Anterior cingulate cortex (tissue), 58 donors: ENCODE measurements at places on chromosomes 5 and 9.

- no peak for DNase-seq
Measured at GRCh38 chr5:91332267-91333045, 50.7 kb downstream of the ARRDC3 start.

- DNase-seq: no peak
Measured at GRCh38 chr5:132264546-132265335, 7.2 kb downstream of the PDLIM4 start.

- no peak for DNase-seq
Measured at GRCh38 chr9:95411054-95411892, 93.8 kb upstream of the FANCC start.

DNA sequence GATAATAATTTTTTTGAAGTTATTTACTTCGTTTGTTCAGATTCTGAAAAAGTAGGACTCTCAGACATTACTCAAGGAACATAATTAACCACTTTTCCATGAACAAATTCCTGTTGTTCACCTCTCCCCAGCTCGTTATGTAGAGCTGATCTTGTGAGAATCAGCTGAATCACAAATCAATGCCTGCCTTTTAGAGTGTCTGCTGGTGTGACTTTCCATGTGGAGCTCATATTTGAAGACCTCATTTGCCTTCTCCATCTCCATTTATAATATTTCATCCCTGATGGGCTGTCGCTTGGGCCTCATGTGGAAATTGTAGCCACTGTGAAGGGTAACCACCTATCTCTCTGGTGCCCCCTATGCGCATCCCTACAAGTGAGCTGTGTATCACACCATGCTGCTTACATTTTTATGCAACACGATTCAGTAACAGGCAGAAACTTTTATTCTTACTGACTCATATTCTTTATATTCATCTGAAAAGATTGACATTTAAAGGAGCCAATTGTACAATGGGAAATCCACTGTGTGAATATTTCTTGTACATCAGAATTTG is 111.3 kb downstream of the STK32A start:
- DNase-seq: no peak

- DNase-seq: no peak
Measured at GRCh38 chr9:86021166-86021565, 78.2 kb downstream of the GOLM1 start.

DNA sequence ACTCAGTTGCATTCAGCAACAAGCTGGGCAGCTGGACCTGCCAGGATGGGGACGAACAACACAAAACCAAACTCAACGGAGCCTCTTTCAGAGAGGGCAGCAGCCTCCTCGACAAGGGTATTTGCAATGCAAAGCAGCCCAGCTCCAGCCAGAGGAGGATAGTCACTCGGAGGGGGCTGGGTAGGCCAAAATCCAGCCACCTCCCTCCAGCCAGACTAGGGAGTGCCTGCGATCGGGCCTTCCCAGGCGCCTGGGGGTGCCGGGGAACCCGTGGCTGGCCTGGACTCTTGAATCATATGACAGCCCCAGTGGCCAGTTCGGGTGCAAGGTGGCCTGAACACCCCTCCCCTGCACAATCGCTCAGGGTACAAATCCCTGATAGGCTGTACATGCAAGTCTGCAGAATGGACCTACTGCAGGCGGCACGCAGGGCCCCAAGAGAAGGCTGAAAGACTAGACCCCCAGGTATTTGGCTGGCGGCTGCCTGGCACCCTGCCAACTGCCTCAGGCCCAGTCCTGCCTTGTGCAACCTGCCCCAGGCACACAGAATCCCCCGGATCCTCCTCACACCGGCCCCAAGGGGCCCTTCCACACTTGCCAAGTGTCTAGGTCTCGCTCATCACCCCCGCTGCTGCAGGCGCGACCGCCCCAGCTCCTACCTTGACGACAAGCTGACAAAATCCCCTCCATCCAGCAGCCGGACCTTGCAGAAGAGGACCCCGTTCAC is 1.3 kb downstream of the EEIG1 start:
- DNase-seq: peak; percentile 69

DNA sequence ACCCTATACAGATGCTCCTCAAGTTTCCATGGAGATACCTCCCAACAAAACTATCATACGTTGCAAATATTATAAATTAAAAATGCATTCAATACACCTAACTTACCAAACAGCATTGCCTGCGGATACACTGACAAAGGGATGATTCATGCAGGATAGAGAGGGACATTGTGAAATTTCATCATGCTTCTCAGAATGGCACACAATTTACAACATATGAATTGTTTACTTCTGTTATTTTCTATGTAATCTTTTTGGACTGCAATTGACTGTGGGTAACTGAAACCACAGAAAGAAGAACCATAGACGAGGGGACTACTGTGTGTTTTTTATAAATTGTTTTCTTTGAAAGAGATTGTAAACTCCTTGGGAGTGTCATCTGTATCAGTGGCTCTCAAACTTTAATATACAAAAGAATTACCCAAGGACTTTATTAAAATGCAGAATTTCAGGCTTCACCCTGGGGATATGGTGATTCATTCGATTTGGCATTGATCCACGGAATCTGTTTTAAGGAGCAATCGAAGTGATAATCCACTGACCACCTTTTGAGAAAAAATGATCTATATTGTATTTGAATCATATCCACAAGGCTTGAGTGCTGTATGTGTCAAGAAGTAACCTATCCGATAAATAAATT is 146.4 kb downstream of the SGCD start:
- DNase-seq: no peak

- DNase-seq: no peak
Measured at GRCh38 chr9:124760719-124761118, 10.4 kb downstream of the NR6A1 start.

DNA sequence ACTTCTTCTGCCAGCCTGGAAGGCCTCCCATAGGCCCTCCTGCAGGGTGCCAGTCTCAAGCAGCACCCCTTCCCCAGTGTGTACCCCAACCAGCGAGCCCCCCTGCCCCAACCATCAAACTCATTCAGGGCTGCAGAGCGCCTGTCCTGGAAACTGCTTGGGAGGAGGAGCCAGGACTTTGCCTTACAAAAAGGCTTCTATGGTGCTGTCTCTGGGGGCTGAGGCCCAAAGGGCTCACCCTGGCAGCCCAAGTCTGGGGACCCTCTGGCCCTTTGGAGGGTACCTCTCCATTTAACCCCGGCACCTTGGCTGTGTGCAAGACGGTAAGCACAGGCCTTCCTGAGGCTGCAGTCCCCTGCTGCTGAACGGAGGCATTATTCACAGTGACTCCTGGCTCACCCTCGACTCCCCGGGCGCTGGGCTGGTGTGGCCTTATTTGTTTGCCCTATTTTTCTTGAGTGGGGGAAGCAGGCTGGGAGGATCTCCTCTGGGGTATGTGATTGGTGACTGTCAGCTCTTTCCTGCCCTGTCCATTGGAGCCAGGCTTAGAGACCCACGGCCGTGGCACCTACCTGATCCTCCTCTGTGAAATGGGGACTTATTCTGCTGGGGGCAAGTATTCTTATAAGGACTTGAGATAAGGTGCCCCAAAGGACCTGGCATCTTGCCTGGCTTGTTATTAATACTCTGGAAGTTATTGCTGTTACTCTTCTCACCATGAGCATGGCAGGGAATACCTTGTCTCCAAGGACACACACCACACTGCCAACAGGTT is 5.8 kb downstream of the LMX1B start:
- DNase-seq: no peak

GRCh38 chr5:95720094-95720786 is 10.9 kb upstream of the RHOBTB3 start:
- DNase-seq: no peak

DNA sequence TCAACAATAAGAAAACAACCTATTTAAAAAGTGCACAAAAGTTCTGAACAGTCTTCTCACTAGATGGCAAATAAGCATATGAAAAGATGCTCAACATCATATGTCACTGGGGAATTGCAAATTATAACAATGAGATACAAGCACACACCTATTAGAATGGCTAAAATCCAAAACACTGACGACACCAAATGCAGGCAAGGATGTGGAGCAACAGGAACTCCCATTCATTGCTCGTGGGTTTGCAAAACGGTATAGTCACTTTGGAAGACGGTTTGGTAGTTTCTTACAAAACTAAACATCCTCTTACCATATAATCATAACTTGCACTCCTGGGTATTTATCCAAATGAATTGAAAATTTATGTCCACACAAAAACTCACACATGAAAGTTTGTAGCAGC is 100.9 kb upstream of the TBC1D2 start:
- DNase-seq: no peak

- no peak for DNase-seq
Measured at GRCh38 chr5:180824630-180825476, 22.2 kb upstream of the MGAT1 start.

- no peak for DNase-seq
Measured at GRCh38 chr9:37656936-37657335, 6.2 kb downstream of the FRMPD1 start.

DNA sequence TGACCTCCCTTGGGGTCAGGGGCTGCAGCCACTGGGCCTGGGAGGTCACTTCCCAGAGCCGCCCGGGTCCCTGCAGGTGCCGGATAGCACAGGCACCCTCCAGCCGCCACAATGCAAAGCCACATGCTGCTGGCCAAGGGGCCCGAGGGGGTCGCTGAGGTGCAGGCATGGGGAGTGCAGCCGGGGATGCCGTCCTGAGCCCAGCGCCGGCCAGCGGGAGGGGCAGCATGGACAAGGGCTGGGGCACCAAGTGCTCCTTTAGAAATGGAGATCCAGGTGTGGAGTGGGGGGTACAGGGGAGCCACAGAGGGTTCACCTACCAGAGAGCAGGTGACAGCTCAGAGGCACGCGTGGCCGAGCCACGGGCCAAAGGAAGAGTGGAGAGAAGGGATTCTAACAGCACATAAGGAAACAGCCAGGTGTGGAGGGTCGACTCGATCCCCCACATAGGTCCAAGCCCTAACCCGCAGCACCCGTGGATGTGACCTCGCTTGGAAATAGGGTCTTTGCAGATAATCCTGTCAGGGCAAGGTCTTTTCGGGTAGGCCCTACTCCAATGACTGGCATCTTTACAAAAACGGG is 24.7 kb downstream of the ZDHHC11B start:
- no peak for DNase-seq

DNA sequence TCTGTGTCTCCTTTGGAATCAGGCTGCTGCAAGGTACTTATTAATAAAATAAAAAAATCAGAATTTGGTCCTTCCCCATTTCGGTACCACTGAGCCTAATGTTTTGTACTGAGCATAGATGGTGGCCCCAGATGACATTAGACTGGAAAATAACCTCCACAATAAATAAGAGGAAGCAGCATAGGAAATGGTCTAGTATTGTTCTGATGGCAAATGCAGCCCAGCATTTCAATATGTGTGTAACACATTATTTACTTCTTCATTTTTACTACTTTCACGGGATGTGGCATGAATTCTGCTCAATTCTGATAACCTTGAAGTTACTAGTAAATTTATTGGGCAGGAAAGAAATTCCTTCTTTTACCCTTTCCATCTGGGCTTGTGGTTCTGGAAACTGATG is 295.6 kb downstream of the ADGRV1 start:
- DNase-seq: no peak

GRCh38 chr9:20357037-20357432 is 265.3 kb downstream of the MLLT3 start:
- no peak for DNase-seq

- DNase-seq: no peak
Measured at GRCh38 chr5:138353560-138354080, 1.1 kb downstream of the KDM3B start.

DNA sequence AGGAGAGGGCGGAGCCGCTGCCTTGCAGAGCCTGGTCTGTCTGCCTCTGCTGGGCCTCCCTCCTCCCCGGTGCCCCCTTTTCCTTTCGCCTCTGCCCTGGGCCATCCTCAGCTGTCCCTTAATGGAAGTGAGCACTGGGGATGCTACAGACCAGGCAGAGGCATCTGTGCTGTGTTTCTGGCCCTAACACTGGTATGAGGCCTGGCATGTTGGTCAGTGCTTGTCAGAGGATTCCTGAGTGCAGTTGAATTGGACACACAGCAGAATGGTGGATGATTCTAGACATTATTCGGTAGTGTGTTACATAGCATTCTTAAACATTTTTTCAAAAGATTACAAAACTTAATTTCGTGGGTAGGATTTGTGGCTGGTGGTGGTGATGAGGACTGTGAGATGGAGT is 88.6 kb downstream of the EHMT1 start:
- DNase-seq: no peak

GRCh38 chr5:179008667-179009066 is 13.5 kb upstream of the GRM6 start:
- no peak for DNase-seq

GRCh38 chr5:170648541-170648940 is 135.0 kb upstream of the GABRP start:
- no peak for DNase-seq

GRCh38 chr9:99807276-99807852 is 14.3 kb upstream of the NR4A3 start:
- DNase-seq: peak; percentile 31

DNA sequence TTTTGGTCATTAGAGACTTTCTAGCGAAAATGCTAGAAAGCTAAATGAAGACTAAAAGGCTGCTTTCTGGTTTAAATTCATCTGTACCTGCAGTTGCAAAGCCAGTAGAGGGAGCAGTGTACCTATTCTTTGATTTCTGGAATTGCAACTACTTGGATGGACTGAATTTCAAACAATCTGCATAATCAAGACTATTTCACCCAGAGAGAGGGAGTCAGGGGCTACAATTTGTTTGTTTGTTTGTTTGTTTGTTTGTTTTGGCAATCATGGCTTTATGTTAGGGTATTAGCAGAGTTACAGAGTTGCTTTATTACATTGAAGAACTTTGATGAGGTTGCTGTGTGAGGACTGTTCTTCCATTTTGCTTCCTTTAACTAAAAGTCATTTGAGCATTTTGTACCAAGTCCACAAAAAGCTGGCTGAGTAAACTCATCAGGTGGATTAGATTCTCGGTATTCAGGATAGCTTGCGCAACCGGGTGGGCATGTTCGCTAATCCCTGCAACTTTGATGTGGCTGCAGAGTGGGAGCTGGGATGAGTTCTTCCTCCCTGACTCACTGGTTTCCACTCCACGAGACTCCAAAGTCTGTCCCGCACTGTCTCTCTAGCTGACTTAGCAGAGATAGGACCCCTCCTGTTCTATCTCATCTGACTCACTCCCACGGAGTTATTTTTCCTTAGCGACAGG is 80.0 kb upstream of the TUT7 start:
- no peak for DNase-seq

DNA sequence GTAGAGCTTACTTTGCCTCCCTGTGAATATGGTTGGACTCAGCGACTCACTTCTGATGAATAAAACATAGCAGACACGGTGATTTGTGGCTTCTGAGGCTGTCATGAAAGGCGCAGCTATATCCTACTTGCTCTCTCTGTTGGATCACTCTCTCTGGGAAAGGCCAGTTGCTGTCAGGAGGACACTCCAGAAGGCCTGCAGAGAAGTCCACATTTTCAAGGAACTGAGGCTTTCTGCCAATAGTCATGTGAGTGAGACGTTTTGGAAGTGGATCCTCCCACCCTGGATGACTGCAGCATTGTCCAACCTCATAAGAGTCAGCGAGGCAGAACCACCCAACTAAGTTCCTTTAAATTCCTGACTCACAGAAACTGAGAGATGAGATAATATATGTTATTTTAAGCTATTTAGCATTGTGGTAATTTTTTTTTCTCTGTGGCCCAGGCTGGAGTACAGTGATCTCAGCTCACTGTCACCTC is 156.0 kb upstream of the MAST4 start:
- no peak for DNase-seq
